Activated CD8-positive, alpha-beta memory T cell treated with anti-CD3 and anti-CD28 coated beads for 1 hour (primary cell): ENCODE measurements at places on chromosomes 7 and 10.
A peak's percentile ranks its signal among the peaks of the same experiment; 100 is the strongest.

DNA sequence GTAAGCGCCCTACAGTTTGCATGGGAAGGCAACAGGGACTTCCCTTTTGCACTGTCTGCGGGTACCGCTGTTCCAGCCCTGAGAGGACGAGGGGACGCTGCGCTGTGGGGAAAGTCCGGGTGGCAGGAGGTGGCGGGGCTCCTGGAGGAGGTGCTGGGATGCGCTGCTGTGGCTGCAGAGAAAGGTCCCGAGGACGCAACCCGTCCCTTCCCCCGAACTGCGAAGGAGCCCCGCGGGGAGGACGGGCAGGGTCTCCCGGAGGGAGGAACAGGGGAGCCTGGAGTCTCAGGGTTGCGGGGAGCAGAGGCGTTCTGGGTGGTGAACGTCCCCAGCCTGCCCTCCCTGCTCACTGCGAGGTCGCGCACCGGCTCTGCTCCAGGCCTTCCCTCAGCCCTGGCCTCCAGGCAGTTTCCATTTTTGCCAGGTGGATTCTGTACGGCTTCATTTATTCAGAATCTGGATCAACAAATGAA lies 91.6 kb downstream of the CXCL12 start:
- no peak for DNase-seq

DNA sequence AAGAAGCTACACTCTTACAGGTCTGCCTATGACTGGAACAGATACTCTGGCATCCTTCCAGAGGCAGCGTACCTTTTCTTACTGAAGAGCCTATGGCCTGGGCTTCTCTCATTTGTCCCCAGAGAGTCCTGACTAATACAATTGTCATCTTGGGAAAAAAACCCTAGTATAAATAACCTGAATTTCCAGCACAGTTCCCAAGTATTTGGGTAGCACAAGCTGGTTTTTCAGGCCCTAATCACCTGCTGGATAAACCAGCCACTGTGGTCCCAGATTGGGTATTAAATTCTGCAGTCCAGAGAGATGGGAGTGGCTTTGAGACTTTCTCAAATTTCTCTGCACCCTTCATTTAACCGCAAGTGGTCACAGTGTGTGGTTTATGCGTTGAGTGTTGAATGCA lies 186.8 kb upstream of the NEBL start:
- no peak for DNase-seq

GRCh38 chr7:132789281-132789680 lies 213.0 kb upstream of the PLXNA4 start:
- DNase-seq, result no peak

DNA sequence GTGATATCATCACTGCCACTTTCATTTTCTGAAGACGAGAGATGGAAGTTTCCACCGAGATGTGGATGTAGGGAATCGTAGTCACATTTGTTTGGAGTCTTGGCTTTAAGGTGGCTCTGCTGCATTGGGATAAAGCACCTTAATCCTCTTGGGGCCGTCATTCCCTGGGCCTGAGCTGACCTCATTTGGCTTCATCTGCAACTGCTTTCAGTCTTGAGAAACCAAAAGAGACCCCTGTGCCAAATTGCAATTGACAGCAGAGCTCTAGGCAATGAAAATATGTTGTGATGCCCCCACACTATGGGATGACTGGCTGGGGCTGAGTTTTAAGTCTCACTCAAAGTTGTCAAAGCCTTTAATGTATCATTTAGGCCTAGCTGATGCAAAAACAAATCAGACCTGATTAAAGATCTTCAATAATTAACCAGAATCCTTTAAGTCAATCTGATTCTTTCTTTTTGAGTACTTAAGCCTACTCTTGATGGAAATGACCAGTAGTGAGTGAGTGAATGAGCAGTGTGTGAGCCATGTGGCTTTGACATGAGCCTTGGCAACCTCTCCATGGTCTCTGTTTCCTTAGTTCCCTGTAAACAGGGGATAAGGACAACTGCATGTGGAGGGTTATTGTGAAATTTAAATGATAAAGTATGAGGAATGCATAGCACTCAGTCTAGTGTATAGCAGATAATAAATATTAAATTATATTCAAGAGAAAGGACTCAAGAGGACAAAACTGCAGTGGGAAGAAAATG lies 155.0 kb downstream of the BMPER start:
- no peak for DNase-seq

DNA sequence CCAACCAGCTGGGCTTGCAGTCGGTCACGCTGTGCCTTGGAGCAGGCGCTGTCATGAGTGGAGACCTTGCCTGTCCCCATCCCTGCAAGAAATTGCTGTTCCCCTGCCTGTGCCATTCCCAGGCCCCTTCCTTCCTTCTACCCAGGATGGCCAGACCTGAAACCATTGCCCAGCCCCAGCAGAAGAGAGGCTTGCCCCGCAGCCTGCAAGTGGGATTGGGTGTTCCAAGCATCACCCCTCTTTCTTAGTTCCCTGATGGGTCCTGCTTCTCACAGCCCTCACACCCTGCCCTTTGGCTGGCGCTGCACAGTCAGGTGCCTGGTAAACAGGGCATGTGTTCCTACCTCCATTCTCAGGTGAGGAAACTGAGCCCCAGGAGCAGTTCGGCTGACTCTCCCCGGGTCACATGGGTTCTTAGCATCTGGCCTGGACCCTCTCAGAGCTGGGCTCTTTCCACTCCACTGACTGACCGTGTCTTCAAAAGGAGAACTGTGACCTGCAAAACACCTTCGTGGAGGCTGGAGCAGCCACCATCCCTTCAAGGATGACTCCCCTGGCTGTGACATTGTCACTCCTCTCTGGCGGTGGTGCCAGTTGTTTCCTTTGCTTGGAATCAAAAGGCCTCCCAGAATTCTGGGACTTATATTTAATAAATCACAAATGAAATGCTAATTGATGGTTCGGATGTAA lies 41.9 kb upstream of the PDCD4 start:
- DNase-seq, result no peak

GRCh38 chr10:125049216-125049881 lies 107.4 kb downstream of the ZRANB1 start:
- no peak for DNase-seq

DNA sequence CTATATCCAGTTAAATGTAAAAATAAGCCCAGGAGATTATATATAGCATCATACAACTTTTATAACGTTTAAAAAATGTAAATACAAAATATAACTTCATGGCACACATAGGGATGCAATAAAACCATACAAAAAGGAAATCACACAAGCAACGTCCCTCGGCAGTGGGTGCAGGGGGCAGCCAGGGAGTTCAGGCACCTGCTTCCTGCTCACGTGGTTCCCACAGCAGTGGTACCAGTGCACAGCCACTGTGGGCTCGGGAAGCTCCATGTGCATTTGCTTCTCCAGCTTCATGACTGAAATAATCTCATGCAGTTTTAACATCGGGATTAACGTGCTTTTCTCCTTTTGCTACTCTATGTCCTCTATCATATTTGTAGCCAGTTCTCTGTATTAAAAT lies 255.5 kb upstream of the CXCL12 start:
- no peak for DNase-seq

- no peak for DNase-seq
Observed at GRCh38 chr10:58220769-58221451, 46.8 kb downstream of the IPMK start.

DNA sequence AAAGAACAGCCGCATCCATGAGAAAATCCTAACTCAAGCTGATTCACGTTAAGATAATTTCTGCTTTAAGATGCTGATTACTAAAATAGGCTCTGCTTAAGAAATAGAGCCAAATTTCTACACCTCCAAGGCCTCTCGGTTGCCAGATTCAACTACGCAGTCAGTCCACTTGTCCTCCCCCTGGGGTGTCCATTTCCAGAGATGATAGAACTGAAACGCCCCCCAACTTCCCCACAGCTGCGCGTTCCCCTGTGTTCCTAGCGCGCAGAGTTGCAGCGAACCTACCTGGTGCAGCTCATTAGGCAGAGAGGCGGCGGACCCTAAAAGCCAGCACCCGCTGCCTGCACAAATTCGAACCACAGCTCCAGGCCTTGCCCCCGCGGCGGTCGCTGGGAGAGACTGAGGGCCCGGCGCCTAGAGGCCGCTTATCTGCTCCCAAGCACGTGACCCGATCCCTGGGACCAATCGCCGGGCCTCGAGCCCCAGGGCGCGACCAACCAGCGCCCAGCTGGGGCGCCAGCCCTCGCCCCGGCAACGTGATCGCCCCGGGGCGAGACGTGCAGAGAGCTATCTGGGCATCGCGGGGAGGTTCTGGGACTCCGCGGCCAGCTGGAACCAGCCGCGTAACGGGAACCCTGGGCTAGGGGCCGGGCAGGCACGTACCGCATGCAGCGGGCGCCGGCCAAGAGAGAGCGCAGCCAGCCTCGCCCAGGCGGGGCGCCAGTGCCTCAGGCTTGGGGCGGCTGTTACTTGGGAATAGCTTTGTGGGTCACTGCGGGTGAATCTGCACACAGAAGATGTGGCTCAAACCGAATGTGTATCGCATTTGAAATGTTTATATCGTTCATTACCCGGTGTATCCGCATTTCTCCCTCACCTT lies at the start of gene PPP1R3C:
Gene PPP1R3C (minus strand): TSS at position 401 of the 880 bp plus-strand sequence. CDS start 102 bp downstream, at position 299.
- DNase-seq, result peak; percentile 11

DNA sequence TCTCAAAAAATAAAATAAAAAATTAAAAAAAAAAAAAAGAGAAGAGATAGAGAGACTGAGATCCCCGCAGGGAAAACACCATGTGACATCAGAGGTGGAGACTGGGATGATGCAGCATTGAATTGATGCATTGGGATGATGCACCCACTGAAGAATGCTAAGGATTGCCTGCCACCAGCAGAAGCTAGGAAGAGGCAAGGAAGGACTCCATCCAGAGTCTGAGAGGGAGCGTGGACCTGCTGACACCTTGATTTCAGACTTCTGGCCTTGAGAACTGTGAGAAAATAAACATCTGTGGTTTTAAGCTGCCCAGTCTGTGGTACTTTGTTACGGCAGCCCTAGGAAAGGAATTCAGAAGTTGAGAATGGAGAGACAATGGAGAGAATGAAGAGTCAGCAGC lies 89.8 kb upstream of the PRPS1L1 start:
- no peak for DNase-seq

DNA sequence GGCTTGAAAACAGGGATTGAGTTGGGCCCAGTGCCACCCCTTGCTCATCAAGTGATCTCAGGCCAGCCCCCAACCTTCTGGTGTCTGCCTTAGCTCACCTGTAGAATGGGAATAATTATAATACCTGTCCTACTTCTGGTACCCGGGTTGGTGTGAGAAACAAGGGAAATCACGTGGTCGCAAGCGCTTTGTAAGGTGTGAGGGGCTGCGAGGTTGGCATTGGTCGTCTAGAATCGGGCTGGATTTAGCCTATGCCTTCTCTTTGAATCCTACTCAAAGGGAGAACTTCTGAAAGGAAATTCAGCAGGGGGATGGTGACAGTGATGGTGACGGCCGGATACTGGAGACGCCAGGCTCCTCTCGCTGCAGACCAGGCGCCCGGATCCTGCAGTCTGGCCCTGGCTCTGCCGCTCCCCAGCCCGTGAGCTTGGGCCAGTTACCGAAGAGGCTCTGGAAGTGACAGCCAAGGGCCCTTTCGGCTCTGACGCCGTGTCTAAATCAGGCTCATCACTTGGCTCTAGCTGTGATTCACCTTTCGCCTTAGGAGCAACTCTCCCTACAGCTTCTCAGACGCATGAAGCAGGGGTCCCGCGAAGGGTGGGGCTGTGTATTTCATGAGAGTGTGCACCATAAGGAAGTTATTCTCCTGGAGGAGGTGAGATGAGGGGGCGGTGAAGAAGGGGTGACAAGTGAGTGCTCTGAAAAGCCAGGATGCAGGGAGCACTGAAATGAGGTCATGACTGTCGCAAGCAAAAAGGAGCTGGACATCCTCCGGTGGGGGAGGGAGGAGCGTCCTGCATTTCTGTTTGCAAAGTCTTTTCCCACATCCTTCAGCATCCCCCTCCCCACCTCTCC lies 4.0 kb upstream of the CREB5 start:
- DNase-seq, result no peak

DNA sequence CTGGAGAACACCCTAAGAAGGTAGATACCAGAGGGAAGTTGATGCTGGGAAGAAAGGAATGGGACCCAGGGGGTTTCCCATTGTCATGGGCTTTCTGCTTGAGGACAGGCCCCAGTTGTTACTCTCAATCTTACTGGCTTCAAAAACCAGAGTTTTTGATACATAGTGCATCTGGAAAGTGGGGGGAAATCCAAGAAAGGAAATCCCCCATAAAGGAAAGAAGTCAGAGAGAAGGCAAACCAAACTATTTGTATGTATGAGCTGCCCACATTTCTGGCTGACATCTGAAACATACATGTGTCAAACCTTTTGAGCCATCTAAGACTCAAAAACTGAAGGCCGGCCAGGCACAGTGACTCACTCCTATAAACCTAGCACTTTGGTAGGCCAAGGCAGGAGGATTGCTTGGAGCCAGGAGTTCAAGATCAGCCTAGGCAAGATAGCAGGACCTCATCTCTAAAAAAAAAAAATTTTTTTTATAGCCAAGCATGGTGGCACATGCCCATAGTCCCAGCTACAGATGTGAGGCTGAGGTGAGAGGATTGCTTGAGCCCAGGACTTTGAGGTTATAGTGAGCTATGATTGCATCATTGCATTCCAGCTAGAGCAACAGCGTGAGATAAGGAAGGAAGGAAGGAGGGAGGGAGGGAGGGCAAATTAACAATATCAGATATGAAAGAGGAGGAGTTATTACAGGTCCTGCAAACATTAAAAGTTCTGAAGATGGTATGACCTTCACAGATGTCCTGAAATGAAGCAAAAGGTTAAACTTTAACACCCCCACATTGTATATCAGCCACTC lies 6.7 kb upstream of the COA1 start:
- no peak for DNase-seq

GRCh38 chr10:23436983-23437382 lies 1.9 kb upstream of the OTUD1 start:
- DNase-seq, result no peak

- no peak for DNase-seq
Observed at GRCh38 chr10:71084061-71084817, 128.1 kb upstream of the UNC5B start.

GRCh38 chr10:74174521-74174920 lies 23.5 kb downstream of the ADK start:
- DNase-seq, result no peak

DNA sequence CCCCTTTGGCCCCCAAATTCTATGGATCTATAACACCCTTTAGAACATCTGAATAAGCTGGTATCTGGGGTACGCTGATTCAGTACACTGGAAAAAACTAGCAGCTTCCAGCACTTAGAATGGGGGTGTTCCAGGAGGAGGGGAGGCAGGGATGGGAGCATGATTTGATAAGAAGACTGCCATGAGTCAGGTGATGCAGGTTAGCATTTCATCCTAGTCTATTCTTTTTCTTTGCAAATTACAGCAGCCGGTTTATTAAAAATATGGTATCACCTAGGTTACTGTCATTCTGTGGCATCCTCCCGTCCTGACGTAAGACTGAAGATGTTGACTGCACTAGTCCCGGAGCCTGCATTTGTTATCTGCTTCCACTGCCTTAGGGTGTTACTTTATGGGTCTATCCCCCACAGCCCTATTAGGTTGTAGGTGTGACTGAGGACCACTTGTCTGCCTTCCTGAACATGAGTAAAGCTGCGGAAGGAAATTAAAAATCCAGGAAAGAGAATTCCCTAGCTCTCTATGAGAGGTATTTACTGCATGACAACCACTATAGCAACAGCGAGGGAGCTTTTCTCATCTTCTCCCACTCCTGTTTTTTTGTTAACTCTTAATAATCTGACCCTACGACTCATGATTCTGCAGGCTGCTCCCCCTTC lies 1.9 kb downstream of the HTR5A start:
- DNase-seq, result no peak
